Esophagus muscularis mucosa (tissue), 4 donors: ENCODE measurements at places on chromosomes 12 and 14. TPM values are rescaled to one million over a fixed set of nuclear protein-coding genes. Genes with fewer than 3 reads are reported as not detected.

DNA sequence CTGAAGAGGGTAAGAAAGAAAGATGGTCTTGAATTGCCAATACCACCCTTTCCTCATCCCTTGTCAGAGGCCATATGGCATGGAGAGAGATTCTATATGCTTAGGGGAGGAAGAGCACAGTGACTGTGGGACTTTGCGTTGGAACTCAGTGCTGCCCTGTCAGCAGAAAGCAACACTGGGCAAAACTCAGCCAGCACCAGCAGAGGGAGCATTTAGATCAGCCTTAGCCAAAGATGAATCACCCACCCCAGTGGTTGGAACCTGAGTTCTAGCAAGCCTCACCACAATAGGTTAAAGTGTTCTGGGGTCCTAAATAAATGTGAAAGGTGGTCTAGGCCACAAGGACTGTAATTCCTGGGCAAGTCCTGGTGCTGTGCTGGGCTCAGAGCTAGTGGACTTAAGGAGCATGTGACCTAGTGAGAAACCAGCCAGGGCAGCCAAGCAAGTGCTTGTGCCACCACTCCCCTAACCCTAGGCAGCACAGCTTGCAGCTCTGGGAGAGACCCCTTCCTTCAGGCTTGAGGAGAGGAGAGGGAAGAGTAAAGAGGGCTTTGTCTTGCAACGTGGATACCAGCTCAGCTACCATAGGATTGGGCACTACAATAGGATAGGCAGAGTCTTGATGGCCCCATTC, 11.4 kb upstream of the BCAT1 start:
- H3K4me1 ChIP-seq: no peaks in the 10 kb centered on the region
- H3K27me3 ChIP-seq: no peaks in the 10 kb centered on the region
- H3K4me3 ChIP-seq: no peak overlapping the region
- DNase-seq: no peak

DNA sequence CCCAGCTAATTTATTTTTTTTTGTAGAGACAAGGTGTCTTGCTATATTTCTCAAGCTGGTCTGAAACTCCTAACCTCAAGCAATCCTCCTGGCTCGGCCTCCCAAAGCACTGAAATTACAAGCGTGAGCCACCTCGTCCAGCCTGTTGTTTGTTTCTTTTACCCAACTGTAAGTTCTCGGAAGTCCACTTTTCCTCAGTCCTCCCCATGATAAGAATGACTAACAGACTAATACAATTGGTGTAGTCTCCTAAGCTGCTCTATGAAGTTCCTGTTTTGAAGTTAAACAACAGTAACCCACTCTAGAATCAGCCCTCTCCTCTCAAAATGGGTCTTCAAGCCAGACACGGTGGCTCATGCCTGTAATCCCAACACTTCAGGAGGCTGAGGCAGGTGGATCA, 36.5 kb downstream of the HIGD1C start:
- DNase-seq: no peak
- H3K27me3 ChIP-seq: no peaks in the 10 kb centered on the region
- H3K4me1 ChIP-seq: peaks cover 25% of the 10 kb centered on the region
- no peak overlapping the region for H3K27ac ChIP-seq
- no peak overlapping the region for H3K4me3 ChIP-seq

DNA sequence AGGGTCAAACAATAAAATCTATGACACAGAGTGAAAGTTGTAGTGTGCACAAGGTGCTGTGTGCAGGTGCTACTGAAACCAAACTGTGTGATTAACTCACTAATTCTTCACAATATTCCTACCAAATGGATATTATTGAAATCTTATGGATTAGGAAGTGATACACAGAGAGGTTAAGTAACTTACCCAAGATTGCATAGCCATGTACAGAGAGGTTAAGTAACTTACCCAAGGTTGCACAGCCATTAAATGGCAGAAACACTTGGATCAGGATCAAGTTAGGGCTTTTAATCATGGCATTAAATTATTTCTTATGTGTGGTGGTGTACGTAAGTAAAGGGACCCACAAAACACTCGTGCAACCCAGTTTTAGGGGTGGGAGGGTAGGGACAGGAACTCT, 771.4 kb downstream of the AACS start:
- DNase-seq: no peak
- H3K27me3 ChIP-seq: no peaks in the 10 kb centered on the region
- no peaks in the 10 kb centered on the region for H3K36me3 ChIP-seq
- no peak overlapping the region for H3K4me3 ChIP-seq
- no peaks in the 10 kb centered on the region for H3K4me1 ChIP-seq

- H3K36me3 ChIP-seq: no peaks in the 10 kb centered on the region
- no peaks in the 10 kb centered on the region for H3K27me3 ChIP-seq
- no peak overlapping the region for H3K4me3 ChIP-seq
- DNase-seq: no peak
- no peaks in the 10 kb centered on the region for H3K4me1 ChIP-seq
These were observed 50.8 kb downstream of the CATSPERB start for GRCh38 chr14:91681118-91681517.

- no peaks in the 10 kb centered on the region for H3K4me1 ChIP-seq
- no peaks in the 10 kb centered on the region for H3K36me3 ChIP-seq
- no peak for DNase-seq
- peaks cover 16% of the 10 kb centered on the region for H3K27me3 ChIP-seq
These were observed 2.9 kb downstream of the SLC17A8 start for GRCh38 chr12:100359822-100360221.

DNA sequence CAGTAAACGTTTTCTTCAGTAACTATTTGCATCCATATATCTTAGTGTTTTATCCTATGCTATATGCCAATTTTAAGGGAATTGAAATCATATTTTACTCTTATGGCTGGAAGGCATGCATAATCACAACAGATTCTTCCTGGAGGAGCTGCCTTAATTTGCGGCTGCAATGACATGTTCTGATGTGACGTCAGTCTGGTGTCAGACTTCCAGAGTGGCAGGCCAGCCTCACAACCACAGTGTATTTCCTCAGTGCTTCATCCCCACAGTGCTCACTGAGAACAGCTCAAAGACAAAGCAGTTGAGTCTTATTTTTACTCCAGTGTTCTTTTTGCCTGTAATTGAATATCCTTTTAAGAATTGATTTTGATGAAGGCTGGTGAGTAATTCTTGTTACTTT, 107.1 kb downstream of the PLEKHA5 start:
- no peak overlapping the region for H3K4me3 ChIP-seq
- H3K4me1 ChIP-seq: peaks cover 72% of the 10 kb centered on the region
- no peak overlapping the region for H3K27ac ChIP-seq
- DNase-seq: no peak
- H3K27me3 ChIP-seq: no peaks in the 10 kb centered on the region
- no peaks in the 10 kb centered on the region for H3K36me3 ChIP-seq

DNA sequence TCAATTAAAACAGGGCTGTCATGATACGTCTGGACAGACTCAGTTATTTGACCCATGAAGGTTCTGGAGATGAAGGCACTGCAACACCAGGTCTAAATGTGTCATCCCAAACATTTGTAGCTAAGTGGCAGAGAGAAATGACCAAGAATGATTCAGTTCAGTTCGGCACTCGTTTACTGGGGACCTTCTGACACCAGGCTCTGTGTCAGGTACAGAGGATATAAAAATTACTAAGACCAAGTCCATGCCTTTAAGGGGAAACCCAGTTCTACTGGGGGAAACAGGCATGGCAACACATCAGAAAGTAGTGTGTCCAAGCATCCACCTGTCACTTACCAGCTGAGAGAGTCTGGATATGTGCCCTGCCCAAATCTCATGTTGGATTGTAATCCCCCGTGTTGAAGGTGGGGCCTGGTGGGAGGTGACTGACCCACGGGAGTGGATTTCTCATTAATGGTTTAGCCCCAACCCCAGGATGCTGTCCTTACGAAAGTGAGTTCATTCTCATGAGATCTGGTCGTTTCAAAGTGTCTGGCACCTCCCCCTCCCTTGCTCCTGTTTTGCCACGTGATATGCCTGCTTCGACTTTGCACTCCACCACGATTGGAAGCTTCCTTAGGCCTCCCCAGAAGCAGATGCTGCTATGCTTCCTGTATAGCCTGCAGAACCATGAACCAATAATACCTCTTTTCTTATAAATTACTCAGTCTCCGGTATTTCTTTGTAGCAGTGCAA, 41.9 kb upstream of the BCL2L14 start:
- no peak for DNase-seq
- H3K4me3 ChIP-seq: no peak overlapping the region
- peaks cover 12% of the 10 kb centered on the region for H3K4me1 ChIP-seq
- H3K27ac ChIP-seq: no peak overlapping the region
- no peaks in the 10 kb centered on the region for H3K36me3 ChIP-seq

- H3K4me1 ChIP-seq: peaks cover 78% of the 10 kb centered on the region
- H3K4me3 ChIP-seq: no peak overlapping the region
- H3K36me3 ChIP-seq: no peaks in the 10 kb centered on the region
- H3K27ac ChIP-seq: peak overlapping the region; percentile 86
These were observed 81.6 kb downstream of the ITPK1 start for GRCh38 chr14:93033983-93034670.

GRCh38 chr14:34014936-34015335, 64.1 kb upstream of the EGLN3 start:
- no peaks in the 10 kb centered on the region for H3K27me3 ChIP-seq
- H3K4me1 ChIP-seq: peaks cover 6% of the 10 kb centered on the region
- H3K4me3 ChIP-seq: no peak overlapping the region
- no peak for DNase-seq

DNA sequence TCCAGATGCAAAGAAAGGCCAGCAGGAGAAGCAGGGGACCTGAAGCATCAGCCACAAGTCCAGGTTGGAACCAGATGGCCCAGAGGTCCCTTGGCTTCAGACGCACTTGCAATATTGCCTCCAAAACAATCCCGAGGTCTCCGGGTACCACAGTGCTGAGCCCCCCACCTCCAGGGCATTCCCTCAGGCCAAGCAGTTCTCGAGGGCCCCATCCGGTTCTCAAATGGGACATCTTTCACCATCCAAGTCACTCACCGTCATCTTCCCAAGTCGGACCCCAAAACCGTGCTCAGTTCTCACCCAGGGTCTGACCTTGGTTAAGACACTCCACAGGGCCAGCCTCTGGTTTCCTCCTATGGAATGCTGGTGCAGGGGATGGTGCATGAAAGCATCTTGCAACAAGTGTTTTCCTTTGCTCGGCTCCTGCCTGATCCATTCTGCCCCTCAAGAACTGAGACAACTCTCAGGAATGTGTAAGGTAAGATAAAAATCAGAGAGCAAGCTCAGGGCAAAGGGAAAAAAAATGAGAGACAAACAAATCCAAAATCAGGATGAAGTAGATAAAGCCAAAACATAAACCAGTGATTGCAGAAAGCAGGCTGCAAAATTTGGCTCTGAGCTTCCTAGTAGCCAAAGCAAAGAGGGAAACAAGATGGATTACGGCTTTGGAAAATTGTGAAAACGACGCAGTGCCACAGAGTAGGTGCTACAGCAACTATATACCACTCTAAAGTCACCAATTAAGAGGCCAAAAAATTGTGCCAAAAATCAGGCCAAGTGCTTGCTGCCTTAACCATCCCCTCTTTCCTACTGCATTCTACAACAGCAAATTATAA, 8.0 kb downstream of the NCOR2 start:
- peaks cover 69% of the 10 kb centered on the region for H3K4me1 ChIP-seq
- H3K4me3 ChIP-seq: no peak overlapping the region
- H3K27me3 ChIP-seq: no peaks in the 10 kb centered on the region
- no peak for DNase-seq
- no peak overlapping the region for H3K27ac ChIP-seq

- no peaks in the 10 kb centered on the region for H3K4me1 ChIP-seq
- DNase-seq: no peak
- no peaks in the 10 kb centered on the region for H3K27me3 ChIP-seq
- H3K36me3 ChIP-seq: no peaks in the 10 kb centered on the region
- no peak overlapping the region for H3K27ac ChIP-seq
- H3K4me3 ChIP-seq: no peak overlapping the region
These were observed 31.7 kb downstream of the ANO4 start for GRCh38 chr12:100826323-100826722.

- H3K36me3 ChIP-seq: peaks cover 52% of the 10 kb centered on the region
- DNase-seq: no peak
- peaks cover 31% of the 10 kb centered on the region for H3K4me1 ChIP-seq
These were observed 6.9 kb downstream of the RTRAF start for GRCh38 chr14:51996148-51996746.

DNA sequence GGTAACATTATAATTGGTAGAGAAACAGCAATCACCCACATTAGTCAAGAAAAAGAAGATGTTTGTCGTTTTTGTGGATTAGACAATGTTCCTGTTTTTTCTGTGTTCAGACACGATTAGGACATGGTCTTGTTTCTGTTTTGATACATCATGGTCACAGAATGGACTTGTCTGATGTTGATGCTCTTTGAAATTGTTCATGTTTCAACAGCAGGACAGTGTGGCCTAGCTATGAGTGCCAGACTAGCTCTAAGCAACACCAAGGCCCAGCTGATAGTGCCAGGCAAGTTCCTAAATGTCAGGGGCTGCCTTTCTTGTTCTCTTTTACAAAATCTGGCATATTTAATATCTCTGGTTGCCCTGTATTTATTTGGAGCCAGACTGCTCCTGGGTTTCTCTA, 40.9 kb upstream of the TOMM20L start:
- no peak for DNase-seq
- H3K4me1 ChIP-seq: peaks cover 22% of the 10 kb centered on the region
- no peak overlapping the region for H3K4me3 ChIP-seq
- peaks cover 8% of the 10 kb centered on the region for H3K36me3 ChIP-seq

DNA sequence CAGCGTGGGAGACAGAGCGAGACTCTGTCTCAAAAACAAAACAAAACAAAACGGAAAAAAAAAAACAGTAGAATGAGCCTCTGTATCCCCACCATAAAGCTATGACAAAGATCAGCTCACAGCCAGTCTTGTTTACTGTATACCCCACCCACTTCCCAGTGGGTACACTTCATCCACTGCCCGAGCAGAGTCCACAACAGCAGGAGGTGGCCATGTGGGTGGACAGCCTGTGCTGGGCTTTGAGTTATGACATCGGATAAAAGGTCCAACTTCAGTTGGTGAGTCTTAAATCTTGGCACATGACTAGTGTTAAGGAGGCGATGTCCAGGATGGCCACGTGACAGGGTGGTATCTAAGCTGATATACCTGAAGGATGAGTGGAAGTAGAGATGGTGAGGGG, 34.8 kb upstream of the MAPKAPK5 start:
- no peak for DNase-seq
- H3K27ac ChIP-seq: no peak overlapping the region
- no peaks in the 10 kb centered on the region for H3K27me3 ChIP-seq
- H3K4me1 ChIP-seq: no peaks in the 10 kb centered on the region
- peaks cover 74% of the 10 kb centered on the region for H3K36me3 ChIP-seq

GRCh38 chr12:5798242-5799015, 146.6 kb downstream of the ANO2 start:
- H3K36me3 ChIP-seq: no peaks in the 10 kb centered on the region
- H3K27ac ChIP-seq: no peak overlapping the region
- H3K4me1 ChIP-seq: no peaks in the 10 kb centered on the region

GRCh38 chr14:103241531-103241930, 92.5 kb upstream of the EIF5 start:
- DNase-seq: no peak
- no peak overlapping the region for H3K4me3 ChIP-seq
- no peaks in the 10 kb centered on the region for H3K36me3 ChIP-seq
- H3K27ac ChIP-seq: no peak overlapping the region
- H3K27me3 ChIP-seq: no peaks in the 10 kb centered on the region

- H3K27me3 ChIP-seq: no peaks in the 10 kb centered on the region
- H3K4me3 ChIP-seq: no peak overlapping the region
- H3K36me3 ChIP-seq: no peaks in the 10 kb centered on the region
- no peak for DNase-seq
- H3K4me1 ChIP-seq: no peaks in the 10 kb centered on the region
These were observed 101.4 kb upstream of the PPP4R3A start for GRCh38 chr14:91611528-91611927.

- H3K4me3 ChIP-seq: no peak overlapping the region
- no peaks in the 10 kb centered on the region for H3K4me1 ChIP-seq
- no peak overlapping the region for H3K27ac ChIP-seq
- no peaks in the 10 kb centered on the region for H3K27me3 ChIP-seq
These were observed 23.1 kb upstream of the STRAP start for GRCh38 chr12:15859116-15859515.

UBR7 gene
- 32.4 TPM for total RNA-seq

GPRC5A gene
- total RNA-seq: 4.6 TPM

PRH2 gene
- total RNA-seq: not detected

ANKRD33 gene
- not detected for total RNA-seq

KIF5A gene
- 2.1 TPM for total RNA-seq

TXNDC16 gene
- total RNA-seq: 11.5 TPM

RNFT2 gene
- total RNA-seq: 0.42 TPM

CDK17 gene
- total RNA-seq: 69.4 TPM
